Non-pigmented ciliary epithelial cell (primary cell): ENCODE measurements at places on chromosomes 2 and 18.

GRCh38 chr2:119721462-119721861 lies 38.3 kb upstream of the PTPN4 start:
- DNase-seq = no peak

- DNase-seq = no peak
Measured at GRCh38 chr18:58862356-58862755, 2.3 kb upstream of the ZNF532 start.

GRCh38 chr2:40367652-40368051 lies 84.2 kb downstream of the SLC8A1 start:
- peak; percentile 78 for DNase-seq

GRCh38 chr18:62354151-62354550 lies 29.0 kb downstream of the TNFRSF11A start:
- no peak for DNase-seq

DNA sequence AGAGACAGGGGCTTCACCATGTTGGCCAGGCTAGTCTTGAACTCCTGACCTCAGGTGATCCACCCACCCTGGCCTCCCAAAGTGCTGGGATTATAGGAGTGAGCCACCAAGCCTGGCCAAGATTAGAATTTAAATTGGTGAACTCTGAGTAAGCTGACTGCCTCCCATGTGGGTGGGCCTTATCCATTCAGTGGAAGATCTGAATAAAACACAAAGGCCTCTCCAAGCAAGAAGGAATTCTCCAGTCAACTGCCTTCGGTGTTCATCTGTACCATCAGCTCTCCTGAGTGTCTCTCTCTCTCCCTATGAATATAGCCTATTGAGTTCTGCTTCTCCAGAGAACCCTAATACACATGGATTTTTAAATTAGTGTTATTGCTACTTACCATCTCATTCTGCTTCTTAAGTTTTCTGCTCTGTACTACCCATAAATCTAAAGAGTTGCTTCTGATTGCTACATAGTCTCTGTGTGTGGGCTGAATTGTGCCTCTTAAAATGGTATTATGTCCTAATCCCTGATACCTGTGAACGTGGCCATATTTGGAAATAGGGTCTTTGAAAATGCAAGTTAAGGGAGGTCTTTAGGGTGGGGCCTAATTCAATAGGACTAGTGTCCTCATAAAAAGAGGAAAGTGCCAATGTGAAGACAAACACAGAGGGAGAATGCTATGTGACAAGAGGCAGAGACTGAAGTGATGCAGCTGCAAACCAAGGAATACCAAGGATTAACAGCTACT lies 36.3 kb downstream of the FBXO11 start:
- no peak for DNase-seq

- DNase-seq = no peak
Measured at GRCh38 chr2:105954891-105955290, 210.2 kb downstream of the NCK2 start.

DNA sequence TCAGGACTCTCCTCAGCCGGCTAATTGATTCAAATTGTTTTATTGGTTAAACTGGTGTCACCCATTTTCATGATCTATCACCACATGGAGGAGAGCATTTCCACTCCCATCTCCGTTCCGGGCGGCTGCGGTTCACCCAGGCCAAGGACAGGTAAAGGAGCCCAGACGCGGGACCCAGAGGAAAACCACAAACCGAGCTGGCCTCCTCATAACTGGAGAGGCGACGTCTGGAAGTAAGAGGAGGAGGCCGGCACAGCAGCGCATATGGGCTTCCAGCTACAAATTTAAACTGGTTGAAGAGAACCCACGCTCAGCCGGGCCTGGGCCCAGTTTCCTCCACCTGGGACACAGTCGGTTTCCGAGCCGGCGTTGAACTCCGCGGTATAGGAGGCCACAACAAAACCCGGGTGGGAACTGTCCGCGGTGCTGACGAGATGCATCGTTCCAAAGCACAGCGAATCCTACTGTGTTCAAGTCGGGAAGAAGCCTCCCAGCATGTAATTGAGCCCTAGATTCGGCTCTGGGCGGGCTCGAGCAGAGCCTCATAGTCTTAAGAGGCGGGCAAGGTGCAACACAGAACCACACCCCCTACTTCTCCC lies 3.0 kb upstream of the SKOR2 start:
- no peak for DNase-seq

DNA sequence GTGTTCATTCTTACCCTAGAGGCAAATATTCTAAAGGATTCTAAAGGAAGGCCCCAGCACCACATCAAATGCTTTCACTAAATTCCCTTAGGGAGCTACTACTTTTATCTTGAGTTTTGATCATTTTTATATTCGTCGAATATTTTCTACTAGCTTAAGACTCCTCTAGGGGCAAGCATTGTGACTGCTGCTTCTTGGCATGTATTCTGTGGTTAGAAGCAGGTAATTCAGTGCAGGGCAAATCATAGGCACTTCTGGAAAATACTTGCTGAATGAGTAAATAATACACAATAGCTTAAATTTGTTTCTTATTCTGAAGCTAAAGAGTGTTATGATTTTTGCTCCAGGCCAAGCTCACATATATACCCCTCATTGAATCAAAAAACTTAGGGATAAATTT lies 136.4 kb downstream of the LRP2 start:
- no peak for DNase-seq

- DNase-seq = no peak
Measured at GRCh38 chr18:79411614-79412526, 16.1 kb downstream of the NFATC1 start.

GRCh38 chr2:199258291-199258690 lies 199.4 kb downstream of the SATB2 start:
- DNase-seq = no peak

DNA sequence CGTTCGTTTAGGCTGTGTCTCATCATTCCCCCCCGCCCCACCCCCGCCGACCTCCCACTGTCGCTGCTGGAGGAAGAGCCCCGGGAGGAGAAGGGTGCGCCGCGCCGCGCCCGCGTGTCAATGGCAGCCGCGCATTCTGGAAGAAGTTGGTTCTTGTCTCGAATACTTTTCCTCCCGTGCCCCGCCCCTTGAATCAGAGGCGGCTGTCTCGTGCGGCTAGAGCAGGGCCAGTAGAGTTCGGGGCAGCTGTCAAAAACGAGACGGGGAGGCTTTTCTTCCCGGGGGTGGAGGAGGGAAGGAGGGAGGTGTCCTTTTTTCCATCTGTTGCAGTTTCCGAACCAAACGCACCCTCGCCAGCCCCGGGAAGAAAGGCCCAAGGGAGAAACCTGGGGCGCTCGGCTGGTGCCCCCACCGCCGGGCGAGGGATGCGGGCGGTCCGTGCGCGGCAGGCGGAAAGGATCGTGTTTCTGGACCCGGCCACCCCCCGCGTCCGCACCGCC lies 410 bp upstream of the TGIF1 start:
- no peak for DNase-seq

DNA sequence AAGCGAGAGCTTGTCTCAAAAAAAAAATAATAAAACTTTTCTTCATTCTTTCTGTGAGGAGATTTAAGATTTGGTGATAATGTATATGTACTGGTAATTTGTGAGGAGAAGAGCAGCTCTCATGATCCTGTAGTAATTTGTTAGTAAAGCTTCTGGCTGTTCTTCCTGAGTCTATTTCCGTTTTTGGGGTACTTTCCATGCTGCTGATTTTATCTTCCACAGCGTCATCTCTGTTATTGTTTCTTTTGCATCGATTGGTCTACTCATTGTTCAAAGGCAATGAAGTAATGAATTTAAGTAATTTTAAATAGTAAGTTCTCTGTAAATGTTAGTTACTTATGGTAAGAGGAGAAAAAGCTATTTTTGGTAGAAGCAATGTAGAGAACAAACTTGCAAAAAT lies 12.0 kb downstream of the NDUFAF7 start:
- DNase-seq = no peak

DNA sequence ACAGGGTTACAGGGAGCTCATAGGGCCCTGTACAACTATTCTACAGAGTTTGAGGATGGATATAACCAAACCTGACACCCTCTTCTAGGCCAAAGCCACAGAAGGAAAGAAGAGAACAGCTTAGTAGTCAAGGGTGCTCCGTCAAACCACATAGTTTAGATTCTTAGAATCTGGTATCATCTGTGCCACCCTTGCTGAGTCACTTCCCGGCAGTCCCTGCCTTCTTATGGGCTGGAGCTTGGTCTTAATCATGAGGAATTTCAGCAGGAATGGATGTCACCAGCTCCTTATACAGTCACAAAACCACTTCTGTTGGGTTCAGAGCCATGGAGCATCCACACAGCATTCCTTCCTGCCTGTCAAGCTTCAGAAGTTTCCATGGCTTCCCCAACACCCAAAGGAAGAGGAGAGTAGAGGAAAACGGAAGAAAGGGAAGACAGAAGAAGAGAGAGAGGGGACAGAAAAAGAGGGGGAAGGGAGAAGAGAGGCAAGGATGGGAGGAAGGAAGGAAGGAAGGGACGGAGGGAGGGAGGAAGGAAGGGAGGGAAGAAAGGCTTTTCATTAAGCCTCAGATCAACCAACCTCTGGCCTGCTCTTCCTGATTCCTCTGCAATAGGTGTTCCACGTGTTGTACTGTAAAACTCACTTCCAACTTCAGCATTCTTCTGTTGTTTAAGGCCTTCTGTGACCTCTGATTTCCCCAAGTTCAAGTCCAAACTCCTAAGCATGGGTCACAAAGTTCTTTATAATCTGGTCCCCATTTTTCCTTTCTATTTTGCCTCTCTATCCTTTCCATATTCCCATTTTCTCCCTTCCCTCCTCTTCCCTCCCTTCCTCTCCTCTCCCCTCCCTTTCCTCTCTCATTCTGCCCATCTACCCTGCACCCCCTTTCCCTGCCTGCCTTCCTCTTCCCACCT lies 246.1 kb upstream of the TNP1 start:
- peak; percentile 88 for DNase-seq

- no peak for DNase-seq
Measured at GRCh38 chr2:223746611-223747010, 90.8 kb downstream of the AP1S3 start.

DNA sequence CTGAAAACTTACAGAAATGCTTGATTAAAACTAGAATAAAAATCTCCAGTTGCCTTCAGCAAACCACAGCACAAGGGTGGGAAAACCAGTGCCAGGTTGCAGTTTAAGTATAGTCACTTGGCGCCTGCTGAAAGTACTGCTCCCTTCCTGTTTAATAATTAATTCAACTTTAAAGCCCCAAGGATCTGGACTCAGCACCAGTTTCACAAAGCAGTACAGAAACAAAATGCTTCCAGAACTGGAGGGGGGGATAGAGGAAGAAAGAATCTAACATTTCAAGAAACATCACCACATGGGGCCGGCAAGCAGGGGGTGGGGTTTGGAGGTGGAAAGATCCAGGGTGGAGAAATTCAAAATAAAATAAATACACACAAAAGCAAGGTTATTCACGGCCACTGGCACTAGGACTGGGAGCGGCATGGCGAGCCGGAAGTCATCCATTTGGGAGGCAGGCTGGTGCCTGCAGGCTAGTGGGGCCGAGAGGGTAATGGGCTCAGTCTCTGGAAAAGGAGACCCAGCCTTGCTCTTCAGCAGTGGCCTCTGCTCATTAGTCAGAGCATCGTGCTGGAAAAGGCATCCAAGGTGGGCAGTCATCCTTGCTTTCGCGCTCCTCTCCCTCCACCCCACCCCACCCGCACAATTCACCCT lies 85.8 kb downstream of the POU3F3 start:
- DNase-seq = no peak

DNA sequence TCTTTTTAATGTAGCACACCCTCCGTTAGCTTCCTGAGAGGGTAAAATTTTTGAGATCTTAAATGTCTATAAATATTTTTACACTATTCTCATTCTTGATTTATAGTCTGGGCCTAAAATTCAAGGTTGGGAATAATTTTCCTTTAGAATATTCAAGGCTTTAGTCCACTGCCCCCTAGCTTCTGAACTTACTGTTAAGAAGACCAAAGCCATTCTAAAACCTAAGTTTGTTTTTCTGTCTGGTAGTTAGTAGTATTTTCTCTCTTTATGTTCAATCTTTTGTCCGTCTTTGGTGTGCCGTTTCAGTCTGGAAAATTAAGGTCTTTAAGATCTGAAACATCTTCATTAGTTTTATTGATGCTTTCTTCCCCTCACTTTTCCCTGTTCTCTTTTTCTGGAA lies 14.5 kb downstream of the OSBPL6 start:
- DNase-seq = no peak

DNA sequence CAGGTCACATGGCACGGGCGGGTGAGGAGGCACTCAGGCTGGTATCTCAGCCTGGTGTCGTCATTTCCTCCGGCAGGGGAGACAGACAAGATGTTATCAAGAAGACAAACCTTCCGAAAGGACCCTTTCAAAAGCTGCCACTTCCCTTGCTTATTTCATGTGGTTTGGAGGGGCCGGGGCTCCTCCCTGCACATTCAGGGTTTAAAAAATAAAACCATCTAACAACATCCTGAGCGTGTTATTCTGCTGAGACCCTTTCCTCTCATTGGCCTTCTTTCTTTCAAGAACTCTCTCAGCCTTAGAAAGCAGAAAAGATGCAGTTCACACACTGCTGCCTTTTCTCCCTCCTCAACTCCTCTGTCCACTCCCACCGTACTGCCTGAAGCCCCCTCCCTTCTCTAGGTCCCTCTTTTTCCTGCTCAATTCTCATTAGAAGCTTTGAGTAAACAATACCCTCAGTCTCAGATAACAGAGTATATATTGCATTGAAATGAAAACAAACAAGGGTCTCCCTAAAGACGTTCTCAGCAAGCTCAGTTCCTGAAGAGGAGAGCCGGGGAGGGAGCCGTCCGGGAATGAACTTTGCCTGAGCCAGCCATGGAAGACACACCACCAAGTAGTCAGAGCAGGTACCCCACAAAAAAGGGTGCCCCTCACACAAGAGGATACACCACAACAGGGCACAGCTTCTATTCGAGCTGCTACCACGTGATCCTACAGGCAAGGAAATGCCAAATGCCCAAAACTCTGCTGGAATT lies 9.7 kb downstream of the SMAD7 start:
- DNase-seq = no peak

- DNase-seq = no peak
Measured at GRCh38 chr2:222280795-222281194, 18.0 kb downstream of the PAX3 start.

- no peak for DNase-seq
Measured at GRCh38 chr2:225182126-225182525, 139.9 kb upstream of the DOCK10 start.

- no peak for DNase-seq
Measured at GRCh38 chr2:192687015-192687414, 492.3 kb upstream of the TMEFF2 start.

DNA sequence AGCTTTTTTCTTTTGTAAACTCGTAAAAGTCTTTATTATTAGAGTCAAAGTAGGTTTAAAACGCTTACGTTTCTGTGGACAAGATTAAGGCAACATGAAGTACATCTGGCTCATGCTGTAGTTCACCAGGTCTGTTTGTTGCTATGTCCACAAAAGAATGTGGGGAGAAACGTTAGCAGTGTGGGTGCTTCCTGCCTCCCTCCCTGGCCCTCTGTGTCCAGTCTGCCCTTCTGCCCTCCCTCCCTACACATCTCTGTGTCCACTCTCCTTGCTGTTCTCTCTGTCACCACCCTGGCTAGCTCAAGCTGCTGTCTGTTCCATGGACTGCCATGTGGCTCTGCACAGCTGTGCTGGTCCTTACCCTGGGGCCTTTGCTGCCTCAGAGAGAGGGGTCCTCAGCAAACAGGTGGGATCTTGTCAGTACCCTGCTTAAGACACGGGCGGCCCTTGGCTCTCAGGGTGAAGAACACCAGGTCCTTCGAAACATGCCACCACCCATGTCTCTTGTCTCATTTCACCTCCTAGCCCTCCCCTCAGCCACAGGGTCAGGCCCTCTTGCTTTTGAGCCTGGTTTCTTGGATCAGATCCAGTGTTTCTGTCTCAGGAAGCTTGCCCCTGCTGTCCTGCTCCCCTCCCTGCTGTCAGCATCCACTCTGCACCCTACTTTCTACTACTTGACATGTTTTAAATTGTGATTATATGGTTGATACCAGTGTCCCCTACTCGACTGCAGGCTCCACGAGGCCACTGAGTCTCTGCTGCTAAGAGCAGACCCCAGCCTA lies 79.2 kb downstream of the LIMS1 start:
- no peak for DNase-seq
